ENCODE measurements at places on chromosomes 11 and 22.

GRCh38 chr22:22977479-22978200 is 90.0 kb downstream of the IGLL5 start:
- DNase-seq = no peak
- H3K4me1 ChIP-seq = no peaks in the 10 kb centered on the region
- H3K27me3 ChIP-seq = no peaks in the 10 kb centered on the region
- H3K4me3 ChIP-seq = no peak overlapping the region

DNA sequence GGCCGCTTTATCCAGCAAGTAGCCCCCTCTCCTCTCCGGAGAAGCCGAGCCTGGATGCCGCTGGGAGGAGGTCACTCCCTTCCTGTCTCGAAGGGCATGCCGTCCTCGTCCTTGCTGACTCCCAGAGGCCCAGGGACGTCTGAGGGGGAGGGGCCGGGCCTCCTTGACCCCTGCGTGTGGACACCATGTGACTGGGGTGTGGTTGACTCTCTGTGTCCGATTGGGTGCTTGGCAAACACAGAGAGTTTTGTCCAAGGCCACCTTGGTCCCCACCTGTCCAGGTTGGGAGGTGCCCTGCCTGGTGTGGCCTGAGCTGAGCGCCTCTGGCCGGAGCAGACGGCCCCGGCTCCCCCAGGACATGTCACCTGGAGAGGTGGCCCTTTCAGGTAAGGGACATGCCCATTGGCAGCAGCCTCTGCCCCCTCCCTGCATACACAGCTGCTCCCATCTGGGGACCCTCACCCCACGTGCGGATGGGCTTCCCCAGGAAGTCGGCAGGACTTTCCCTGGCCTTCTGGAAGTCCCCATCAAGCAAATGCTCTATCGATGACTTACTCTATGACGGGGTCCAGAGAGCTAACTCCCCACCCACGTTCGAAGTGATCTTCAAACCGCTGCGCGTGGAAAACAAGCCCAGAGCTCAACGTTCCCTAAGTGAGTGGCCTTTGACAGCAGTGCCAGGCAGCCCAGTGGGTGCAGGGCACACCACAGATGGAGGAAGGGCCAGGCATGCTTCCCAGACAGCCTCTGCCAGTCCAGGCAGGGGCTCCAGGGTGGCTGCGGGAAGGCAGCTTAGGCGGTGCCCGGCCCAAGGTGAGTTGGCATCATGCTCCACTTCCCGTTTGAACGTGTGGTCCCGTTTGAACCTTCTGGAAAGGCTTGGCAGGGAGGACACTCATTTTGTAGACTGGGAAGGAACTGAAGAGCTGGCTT is at the start of gene SMIM38:
TSS of gene SMIM38 (plus strand) at position 634 of the 933 bp plus-strand sequence. CDS start 1,912 bp downstream, outside the sequence.
- no peak for DNase-seq
- H3K4me1 ChIP-seq = no peaks in the 10 kb centered on the region
- H3K27me3 ChIP-seq = no peaks in the 10 kb centered on the region
- no peaks in the 10 kb centered on the region for H3K36me3 ChIP-seq
- H3K27ac ChIP-seq = no peak within 1 kb of the TSS
- no peak within 1 kb of the TSS for H3K4me3 ChIP-seq

DNA sequence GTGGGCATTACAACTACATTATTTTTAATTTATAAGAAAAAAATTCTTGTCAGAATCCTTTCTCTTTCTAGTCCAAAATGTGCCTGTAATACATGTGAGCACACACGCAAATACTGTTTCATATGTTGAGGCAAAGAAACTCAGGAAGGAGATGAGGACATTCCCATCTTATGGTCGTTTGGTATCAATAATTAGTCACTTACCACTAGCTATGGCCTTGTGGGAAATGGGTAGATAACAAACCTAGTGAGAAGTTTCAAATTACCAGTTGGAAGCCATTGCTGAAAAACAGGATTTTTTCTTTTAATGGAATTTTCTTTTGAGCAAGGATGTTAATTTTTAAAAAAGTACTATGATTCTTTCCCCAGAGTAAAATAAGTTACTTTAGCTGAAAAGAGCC is 25.7 kb downstream of the AMOTL1 start:
- no peaks in the 10 kb centered on the region for H3K27me3 ChIP-seq
- no peak overlapping the region for H3K27ac ChIP-seq
- DNase-seq = no peak

GRCh38 chr11:100942016-100942415 is 187.6 kb downstream of the PGR start:
- H3K4me1 ChIP-seq = no peaks in the 10 kb centered on the region
- H3K27me3 ChIP-seq = no peaks in the 10 kb centered on the region
- H3K4me3 ChIP-seq = no peak overlapping the region
- no peak overlapping the region for H3K27ac ChIP-seq
- no peak for DNase-seq

DNA sequence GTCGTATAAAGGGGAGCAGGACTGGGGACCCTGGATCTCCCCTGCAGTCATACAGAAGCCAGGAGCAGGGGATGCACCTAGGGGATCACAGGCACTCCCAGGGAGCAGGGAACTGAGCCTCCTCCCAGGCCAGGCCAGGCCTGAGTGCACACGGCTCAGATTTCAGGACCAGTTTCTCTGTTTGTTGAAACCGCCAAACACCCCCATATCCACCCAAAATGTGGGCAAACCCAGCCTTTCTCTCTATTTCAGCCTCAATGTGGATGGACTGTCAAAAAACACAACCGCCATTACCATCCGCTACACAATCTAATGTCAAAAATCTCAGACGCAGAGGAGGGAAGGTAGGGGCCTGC is 17.5 kb downstream of the MN1 start:
- H3K4me3 ChIP-seq = no peak overlapping the region
- H3K4me1 ChIP-seq = no peaks in the 10 kb centered on the region
- H3K36me3 ChIP-seq = no peaks in the 10 kb centered on the region
- no peaks in the 10 kb centered on the region for H3K27me3 ChIP-seq
